ENCODE measurements at places on chromosomes 7 and 10. TPM values are rescaled to one million over a fixed set of nuclear protein-coding genes. Genes with fewer than 3 reads are reported as not detected.

DNA sequence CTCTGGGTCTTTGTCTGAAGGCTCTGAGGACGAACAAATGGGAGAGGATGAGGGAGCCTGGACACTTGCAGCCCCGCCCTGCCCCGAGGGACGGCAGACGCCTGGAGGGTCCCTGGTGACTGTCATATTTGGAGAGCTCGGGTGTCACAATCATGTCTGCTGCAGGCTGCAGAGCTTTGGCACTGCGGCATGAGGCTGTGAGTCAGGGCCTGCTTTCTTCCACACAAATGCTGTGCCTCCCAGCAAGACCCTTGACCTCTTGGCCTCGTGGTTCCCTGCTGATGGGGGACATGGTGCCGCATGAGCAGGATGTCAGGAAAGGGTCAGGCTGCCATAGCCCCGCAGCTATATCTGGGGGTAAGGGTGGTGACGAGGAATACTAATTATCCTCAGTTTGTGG lies 64.9 kb upstream of the PPIF start:
- no peak for DNase-seq

- no peak for DNase-seq
Observed at GRCh38 chr7:141387521-141388217, 163.5 kb upstream of the AGK start.

Gene CALHM3
- total RNA-seq: not detected

DNA sequence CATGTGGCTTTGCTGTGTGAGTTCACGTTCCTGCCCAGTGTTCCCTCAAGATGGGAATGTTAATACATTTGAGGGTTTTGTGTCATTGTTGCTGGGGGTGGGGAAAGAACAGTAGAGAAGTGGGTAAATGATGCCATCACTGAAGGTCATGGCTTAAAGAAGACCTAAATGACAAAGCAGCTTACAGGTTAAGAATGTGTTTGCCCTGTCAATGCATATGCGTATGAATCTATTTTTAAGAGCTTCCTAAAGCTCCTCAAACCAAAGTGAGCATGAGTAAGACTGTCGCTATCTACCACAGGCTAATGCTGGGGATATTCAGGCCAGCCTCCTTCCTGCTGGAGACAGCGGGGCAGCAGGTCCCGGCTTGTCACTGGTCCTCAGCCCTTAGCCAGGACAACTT lies 162.9 kb downstream of the CREB5 start:
- no peak for DNase-seq

Gene ACSM6
- 0.49 TPM for total RNA-seq

- DNase-seq: no peak
Observed at GRCh38 chr7:50426280-50427045, 23.7 kb downstream of the FIGNL1 start.

Gene SLC39A12
- total RNA-seq: not detected

DNA sequence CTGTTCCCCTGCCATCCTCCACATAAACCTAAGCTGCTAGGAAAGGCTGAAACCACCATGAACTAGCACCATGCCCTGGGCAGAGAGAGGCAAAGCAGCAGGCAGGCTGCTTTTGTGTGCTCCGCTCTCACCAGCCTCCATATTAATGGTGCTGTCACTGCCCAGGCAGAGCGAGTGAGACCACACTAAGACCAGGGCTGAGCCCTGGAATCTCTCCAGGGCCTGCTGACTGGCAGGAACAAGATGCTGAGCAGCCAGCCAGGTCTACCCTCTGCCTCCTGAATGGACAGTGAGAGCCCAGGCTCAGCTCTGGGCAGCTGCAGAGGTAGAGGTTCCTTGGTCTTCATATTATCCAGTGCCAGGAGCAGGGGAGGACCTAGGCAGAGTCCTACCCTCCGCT lies 1.6 kb upstream of the CRHR2 start:
- DNase-seq: no peak

GRCh38 chr7:6320791-6321190 lies 48.4 kb upstream of the CYTH3 start:
- DNase-seq: no peak

DNA sequence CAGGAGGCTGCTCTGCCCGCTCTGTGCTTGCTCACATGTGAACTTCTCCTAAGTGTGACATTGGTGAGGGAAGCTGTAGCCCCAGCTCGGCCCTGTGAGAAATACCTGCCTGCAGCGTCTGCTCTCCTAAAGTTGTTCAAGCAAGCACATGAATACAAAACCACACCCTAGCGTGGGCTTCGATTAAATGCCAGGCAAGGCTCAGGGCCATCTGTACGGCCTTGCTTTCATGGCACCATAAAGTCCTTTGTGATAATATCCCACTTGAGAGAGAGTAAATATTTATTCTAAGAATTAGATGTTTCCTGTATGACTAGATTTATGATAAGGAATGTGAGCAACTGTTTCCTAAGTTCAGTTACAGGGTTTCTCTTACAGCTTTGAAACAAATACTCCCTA lies 262.8 kb upstream of the KLF14 start:
- DNase-seq: no peak

DNA sequence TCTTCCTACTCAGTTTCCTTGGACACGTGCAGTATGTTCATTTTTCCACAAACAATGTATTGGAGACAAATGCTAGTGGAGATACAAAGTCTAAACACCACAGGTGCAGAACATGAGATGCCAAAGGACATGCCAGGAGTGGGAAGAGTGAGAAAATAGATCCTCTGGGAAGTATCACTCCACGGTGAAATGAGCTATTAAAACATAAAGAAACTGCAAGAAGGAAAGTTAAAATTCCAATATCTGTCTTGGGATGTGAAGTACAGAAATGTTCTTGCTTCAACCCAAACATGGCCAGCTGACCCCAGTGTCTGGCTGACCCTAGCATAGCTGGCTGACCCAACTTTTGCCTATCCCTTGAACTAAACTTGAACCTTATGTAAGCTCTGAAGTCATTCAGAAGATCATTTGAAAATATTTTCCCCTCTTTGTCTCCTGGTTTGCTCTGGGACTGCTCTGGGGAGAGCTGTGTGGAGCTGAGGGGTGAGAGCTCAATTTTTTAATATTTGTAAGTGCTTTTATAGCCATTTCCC lies 59.5 kb downstream of the FZD1 start:
- no peak for DNase-seq
